ENCODE measurements at places on chromosomes 1 and 21.

DNA sequence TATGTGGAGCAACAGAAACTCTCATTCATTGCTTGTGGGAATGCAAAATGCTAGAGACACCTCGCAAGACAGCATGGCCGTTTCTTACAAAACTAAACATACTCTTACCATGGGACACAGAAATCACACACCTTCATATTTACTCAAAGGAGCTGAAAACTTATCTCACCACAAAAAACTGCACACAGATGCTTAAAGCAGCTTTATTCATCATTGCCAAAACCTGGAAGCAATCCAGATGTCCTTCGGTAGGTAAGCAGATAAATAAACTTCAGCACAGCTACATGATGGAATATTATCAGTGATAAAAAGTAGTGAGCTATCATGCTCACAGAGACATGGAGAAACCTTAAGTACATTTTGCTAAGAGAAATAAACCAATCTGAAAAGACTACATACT lies 124.3 kb downstream of the RERE start:
- no peak for DNase-seq

- no peak for DNase-seq
These were observed 37.4 kb upstream of the FAM131C start for GRCh38 chr1:16110884-16111283.

DNA sequence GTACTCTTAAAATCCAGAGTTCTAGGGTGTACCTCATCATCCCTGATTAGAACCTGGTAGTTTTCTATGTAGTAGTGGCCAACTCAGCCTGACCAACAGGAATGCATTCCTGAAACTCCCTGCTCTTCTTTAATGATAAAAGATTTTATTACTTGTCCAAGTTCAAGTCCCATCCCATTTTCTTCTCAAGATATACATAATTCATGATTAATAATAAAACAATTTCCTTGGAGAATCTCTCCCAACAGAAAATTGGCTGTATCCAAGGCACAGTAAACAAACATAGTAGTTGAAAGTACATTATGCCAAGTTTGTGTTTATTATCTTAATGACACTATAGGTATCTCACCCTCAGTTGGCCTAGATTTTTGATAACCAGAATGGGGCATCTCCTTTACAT lies 714.1 kb upstream of the ADAMTS5 start:
- DNase-seq = no peak

DNA sequence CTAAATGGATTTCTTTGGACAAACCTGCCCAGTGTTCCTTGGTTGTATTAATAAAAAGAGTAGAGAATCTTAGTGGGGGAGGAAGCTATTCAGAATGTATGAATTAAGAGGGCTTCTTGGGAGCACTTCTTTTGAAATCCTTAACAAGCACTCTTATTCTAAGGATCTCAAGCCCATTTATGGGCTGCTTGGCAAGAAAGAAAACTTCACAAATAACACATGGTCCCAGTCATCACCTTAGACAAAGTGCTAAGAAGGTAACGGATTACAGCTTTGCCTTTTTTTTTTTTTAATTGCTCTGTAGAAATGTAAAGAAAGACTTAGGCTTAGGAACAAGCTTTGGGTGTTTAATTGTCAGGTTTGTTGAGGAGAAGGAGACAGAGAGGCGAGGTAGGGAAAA lies 76.6 kb upstream of the IPO9 start:
- no peak for DNase-seq

- no peak for DNase-seq
These were observed 112.8 kb downstream of the KIAA0319L start for GRCh38 chr1:35444519-35444774.

DNA sequence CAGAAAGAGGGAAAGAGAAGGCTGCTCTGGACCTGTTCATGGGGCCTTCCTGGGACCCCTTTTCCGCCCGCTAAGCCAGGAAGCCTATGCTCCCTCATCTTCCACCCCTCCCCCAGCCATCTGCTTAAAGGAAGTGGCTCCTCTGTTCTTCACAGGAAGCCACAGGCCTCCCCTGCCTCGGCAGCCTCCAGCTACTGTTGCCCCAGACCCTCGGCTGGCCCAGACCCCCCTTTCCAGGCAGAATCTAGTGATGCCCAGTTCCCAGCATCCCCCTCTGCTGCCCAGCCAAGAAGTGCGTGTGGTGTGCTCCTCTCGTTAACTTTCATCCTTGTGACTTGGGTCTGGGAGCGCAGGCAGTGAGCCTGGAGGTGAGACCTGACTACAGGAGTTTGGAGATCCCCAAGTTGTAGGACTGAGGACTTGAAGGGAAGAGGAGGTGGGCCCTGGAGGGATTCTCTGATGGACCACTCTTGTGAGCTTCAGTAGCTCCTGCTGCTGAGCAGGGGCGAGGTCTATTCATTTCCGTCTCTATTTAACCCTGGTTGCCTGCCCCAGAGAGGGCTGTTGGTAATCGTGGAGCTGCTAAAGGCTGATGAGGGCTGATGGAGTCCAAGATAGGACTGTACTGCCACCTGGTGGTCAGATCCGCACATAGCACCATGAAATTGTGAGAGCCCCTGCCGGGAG lies 9.1 kb downstream of the IFI6 start:
- DNase-seq = peak; percentile 87

GRCh38 chr1:163231385-163231784 lies 28.7 kb upstream of the RGS5 start:
- no peak for DNase-seq

DNA sequence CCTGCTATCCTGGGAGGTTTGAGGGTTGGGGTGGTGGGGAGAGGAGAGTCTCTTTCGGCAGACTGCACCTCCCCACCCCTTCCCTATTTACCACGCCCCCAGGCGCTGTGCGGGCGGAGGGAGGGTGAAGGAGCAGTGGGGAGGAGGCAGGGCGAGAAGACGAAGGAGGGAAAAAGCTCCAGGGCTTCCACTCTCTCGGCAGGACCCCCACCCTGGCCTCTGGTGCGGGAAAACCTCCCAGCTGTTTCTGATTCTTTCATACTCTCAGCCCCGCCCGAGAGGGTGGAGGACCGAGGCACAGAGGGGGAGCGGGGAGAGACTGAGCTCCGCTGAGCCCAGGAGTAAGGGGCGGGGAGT lies 866 bp upstream of the WNT2B start:
- DNase-seq = no peak

GRCh38 chr1:98991127-98992012 lies 13.3 kb downstream of the PLPPR5 start:
- no peak for DNase-seq

GRCh38 chr1:156618853-156619581 lies at the start of gene HAPLN2:
Gene HAPLN2 (plus strand): TSS chr1:156619415. CDS start chr1:156623491, 4,076 bp downstream.
- no peak for DNase-seq

DNA sequence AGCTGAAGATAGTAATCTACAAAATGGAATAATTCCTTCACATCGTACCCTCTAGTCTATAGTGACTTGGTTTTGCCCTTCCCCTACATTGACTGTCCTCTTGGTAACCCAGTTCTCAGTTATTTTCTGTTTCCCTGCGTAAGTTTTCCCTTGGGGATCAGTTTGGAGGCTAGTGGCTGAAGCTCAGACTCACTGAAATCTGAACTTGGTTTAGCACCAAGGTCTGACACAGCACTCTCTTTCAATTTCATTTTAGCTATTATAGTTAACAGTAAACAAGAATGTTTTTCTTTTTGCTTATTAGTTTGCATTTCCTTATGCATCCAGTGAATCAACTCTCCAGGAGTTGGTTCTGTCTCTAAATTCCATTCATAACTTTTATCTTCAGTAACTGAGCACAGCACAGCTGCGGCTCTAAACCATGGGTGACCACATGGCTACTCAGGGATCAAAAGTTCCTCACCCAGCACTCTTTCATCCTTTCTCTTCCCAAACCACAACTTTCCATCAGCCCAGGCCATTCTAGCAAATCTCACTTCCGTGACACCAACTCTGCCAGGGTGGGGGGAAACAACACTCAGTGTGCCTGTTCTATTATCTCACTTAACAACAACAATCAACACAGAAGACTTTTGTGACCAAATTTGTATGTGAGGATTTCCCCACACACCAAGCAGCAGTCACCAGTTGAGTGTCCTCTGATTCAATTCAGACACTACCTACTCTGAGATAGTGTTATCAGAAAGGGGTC lies 17.6 kb upstream of the IFI6 start:
- DNase-seq = no peak

DNA sequence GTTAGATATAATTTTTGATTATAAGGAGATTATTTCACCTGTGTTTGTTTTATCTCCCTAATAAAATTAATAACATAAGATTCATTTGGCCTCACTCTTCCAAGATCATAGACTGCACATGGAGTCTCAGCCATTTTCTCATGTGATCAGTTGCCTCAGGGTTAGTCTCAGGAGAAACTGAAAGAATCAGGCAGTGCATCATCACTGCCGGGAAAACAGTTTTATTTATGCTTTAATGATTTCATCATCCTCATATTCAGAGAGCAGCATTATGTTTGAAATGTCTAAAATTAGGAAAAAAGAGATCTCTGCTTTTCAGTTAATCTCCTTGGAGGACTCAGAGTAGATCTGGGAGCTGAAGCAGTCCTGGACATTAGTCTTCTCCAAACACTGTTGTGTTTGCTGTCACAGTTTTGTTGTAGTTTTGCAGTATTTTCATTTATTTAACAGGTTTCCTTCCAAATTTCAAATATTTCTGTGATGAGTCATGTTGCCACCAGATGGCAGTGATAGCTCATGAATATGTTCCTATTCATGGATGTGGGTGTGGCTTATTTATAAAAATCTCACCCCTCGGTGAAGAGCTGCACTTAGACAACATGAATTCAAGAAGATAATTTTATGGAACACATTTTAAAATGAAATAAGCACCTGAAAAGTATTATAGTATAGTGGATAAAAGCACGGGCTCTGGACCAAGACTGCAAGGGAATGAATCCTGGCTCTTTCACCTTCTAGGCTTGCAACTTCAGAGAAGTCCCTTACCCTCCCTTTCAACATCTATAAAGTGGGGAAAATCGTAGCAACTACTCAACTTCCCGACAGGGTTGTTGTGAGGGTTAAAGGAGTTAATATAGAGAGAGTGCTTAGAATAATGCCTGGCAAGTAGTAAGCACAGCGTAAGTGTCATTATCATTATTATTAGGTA lies 31.2 kb downstream of the CHD1L start:
- no peak for DNase-seq

DNA sequence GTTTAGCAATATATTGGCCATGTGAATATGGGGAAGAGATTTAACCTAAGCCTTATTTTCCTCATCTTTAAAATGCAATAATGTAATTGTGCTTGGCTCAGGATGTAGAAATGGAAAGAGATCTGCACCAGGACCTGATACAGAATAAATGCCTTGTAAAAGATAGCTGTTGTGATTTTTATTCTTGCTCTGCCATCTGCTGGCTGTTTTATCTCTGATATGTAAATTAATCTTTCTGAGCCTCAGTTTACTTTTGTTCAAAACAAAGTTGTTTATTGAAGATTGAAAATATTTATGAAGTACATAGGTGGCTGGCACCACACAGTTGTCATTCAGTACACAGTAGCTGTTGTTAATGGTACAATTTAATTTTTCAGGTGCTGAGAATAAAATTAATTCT lies 21.9 kb downstream of the ZYG11B start:
- no peak for DNase-seq

- DNase-seq = no peak
These were observed 10.4 kb downstream of the HYI start for GRCh38 chr1:43443197-43443946.

- no peak for DNase-seq
These were observed 32.7 kb downstream of the S100A10 start for GRCh38 chr1:151960780-151961513.

DNA sequence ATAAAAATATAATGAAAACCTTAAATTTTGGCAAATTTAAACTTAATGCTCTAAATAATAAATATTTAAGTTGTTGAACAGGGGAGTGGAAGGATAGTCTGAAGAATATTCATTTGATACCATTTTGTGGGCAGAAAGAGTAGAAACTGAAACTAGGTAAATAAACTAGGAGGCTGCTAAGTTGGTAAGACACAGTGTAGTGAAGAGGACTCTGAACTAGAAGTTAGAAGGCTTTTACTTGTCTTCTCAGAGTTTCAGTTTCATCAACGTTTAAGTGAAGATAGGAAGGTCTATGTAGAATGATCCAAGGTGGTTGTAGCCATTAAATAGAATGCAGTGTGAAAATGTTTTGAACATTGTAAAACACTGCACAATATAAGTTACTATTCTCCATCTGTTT lies 516.9 kb downstream of the AMY1C start:
- no peak for DNase-seq

GRCh38 chr1:238063454-238063853 lies 172.7 kb upstream of the ZP4 start:
- no peak for DNase-seq

DNA sequence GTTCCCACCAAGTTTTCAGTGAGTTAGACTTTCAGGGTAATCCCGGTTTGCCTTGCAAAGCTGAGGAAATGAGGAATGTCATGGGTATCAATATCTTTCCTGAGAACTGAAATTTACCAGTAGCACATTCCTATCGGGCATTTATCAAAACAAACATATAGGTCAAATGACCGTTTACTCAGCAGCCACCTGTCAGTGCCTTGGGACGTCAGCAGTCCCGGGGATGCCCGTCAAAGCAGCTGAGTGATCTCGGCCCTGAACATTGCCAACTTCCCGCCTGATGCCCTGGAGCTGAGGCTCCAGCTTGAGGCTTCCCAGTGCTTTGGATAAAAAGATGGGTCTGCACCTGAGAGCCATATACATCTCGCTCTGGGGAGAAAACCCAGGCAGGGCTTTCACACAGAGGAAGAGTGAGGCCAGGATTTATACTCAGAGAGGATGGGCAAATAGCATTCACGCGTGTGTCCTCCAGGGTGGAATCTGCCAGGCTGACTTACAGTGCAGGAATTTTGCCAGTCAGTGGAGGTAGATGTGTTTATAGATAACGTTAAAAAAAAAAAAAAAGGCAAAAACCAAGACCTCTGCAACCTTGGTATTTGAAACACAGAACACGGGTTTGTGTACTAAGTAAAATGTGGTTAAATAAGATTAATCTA lies 435.7 kb upstream of the VAMP3 start:
- no peak for DNase-seq

- DNase-seq = no peak
These were observed 96.6 kb downstream of the FOXD2 start for GRCh38 chr1:47534436-47534835.

DNA sequence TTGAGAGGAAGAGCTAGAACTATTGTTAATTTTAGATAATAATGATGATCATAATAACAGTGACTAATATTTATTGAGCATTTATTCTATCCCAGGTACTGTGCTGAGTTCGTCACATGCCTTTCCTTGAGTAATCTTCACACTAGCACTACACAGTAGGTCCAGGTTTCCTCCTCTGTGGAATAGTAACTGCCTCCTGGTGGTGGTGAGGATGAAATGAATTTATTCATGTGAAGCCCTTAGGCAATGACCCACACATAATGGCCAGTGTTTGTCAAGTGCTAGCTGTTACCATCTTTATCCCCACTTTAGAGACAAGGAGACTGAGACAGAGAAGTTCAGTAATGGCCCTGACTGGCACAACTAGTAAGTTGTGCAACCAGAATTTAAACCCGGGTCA lies 5.9 kb downstream of the NIPAL3 start:
- no peak for DNase-seq

Measured in stimulated activated CD8-positive, alpha-beta memory T cell treated with anti-CD3 and anti-CD28 coated beads, Interleukin-15, amount 100 ng/mL, for 1 hour (primary cell).